ENCODE measurements at places on chromosomes 7 and 10.

DNA sequence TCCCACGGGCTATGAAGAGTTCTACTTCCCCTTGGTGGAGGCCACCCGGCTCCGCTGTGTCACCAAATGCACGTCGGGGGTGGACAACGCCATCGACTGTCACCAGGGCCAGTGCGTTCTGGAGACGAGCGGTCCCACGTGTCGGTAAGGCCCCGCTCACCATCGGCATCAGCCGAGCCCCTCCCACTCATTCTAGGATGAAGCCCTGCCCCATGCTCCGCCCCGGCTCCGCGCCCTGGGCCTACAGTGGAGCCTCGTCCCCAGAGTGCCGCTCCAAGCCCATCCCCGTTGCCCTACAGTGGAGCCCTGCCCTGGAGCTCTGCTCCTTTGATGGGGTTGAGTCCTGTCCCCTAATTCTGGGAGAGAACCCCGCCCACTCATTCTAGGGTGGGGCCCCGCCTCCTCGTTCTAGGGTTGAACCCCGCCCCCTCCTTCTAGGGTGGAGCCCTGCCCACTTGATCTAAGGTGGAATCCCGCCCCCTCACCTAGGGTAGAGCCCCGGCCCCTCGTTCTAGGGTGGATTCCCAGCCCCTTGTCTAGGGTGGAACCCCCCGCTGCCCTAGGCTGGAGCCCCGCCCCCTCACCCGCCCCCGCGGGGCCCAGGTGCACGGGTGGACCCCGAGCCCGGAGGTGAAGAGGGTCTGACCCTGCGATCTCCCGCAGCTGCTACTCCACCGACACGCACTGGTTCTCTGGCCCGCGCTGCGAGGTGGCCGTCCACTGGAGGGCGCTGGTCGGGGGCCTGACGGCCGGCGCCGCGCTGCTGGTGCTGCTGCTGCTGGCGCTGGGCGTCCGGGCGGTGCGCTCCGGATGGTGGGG, 3.4 kb upstream of the MUC12 start:
- DNase-seq = peak; percentile 79

- DNase-seq = no peak
Observed at GRCh38 chr7:143396182-143396581, 12.5 kb downstream of the EPHA1 start.

DNA sequence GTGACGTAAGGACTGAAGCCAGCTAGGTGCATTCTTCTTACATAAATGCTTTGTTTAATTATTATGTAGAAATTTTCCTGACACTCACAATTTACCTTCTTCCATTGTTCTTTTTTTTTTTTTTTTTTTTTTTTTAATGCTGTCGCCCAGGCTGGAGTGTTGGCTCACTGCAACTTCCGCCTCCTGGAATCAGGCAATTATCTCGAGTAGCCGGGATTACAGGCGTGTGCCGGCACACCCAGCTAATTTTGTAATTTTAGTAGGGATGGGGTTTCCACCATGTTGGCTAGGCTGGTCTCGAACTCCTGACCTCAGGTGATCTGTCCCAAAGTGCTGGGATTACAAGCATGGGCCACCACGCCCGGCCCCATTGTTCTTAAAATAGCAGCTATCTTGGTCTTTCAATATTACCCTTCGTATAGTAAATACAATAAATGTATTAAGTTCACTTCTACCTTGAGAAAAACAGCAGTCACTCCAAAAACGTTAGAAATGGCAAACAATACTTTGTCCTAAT, 32.1 kb downstream of the BZW2 start:
- DNase-seq = no peak

DNA sequence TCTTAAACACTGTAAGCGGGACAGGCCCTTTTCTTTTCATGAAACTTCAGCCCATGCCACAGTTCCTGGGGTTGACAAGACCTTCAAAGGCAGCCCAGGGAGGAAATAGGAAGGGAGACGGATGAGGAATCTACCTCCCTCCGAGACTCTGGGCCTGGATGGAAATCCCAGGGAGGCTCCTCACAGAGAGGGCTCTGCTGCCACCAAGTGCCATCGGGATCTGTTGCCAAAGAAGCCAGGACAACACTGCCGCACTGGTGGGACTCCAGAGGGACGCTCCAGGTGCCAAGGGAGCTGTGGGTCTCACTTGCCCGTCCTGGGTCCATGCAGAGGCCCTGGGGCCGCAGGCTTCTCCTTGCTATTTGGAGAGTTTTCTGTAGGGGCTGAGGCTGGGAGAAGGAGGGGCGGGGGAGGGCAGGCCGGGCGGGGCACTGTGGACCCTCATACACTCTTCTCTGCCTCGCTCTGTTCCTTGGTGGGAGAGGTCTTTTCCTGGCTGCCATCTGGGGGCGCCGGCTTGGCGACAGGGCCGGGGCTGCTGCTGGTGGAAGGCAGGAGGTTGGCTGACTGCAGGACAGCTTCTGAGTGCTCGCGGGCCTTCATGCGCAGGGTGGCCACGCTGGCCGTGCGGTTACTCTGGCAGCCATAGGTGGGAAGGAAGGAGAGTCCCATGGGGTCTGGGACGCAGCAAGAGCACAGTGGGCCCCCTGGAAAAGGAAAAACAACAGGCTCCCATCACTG, 30.0 kb downstream of the DRGX start:
- no peak for DNase-seq

DNA sequence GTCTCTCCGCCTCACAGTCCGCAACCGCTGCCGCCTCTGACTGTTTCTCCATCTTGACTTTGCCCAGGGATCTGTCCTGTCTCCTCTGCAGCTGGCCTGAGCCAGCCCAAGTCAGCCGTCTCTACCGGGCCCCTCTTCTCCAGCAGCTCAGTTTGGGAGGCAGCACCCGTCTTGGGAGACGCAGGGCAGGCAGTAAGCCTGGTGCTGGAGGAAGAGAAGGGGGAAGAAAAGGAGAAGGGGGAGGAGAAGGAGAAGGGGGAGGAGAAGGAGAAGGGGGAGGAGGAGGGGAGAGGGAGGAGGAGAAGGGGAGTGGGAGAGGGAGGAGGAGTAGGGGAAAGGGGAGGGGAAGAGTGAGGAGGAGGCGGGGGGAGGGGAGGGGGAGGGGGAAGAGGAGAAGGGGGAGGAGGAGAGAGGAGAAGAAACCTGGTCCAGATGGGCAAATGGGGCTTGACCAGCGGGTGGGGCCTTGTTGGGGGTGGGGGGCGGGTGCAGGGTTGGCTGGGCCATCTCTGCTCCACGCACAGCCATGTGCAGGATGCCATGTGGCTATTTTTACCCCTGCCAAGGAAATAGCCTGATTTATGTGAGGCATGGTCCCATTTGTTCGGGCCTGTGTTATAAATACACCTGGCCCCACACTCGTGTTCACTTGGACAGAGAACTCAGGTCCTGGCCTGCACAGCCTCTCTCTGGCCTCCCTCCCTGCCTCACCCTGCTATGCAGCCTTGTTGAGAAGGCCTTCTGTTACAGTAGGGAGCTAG, 35.9 kb upstream of the FZD9 start:
- no peak for DNase-seq

Data from activated CD4-positive, alpha-beta T cell treated with anti-CD3 and anti-CD28 coated beads, Interleukin-2, amount 50 U/mL, for 16 hours (primary cell).